Naive thymus-derived CD4-positive, alpha-beta T cell (primary cell): ENCODE measurements at places on chromosomes 2 and 18.

DNA sequence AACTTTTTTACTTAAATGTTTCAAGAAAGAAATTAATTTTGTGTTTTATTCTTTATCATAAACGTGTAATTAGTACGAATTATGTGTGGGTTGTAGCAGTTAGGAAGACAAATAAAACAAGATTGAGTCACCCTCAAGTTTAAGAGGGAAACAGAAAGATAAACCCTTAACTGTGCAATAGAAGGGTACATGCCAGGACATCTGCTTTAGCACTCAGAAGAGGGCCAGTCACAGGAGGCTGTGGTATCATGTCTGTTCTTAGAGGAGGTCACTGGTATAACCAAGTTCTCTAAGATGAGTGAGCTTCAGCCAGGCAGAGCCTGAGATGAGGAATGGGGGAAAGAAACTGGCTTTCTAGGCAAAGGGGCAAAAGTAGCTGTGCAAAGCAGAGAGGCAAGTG is 42.4 kb upstream of the GRHL1 start:
- no peak for DNase-seq

DNA sequence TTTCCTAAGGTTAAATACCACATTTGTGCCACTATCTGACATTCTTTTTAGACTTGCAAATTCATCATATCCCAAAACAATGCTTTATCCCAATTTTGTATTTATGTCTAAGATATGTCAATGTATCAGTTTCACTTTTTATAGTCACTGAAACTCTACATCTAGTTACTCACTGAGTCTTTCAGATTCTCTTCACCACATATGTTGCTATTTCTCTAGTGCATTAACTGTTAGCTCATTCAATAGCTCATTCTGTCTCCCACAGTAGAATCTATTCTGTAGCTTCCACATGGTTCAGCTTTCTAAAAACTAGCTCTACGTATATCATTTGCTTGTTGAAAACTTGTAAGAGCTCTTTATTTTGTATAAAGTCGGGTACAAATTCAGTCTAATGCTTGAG is 1420.6 kb upstream of the NXPH2 start:
- no peak for DNase-seq

DNA sequence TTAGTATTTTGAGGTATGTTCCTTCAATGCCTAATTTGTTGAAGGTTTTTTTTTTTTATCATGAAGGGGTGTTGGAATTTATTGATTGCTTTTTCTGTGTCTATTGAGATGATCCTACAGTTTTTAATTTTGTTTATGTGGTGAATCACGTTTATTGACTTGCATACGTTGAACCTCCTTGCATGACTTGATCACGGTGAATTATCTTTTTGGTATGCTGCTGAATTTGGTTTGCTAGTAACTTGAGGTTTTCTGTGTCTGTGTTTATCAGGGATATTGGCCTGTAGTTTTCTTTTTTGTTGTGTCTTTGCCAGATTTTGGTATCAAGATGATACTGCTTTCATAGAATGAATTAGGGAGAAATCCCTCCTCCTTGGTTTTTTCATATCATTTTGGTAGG is 23.9 kb downstream of the CLIP4 start:
- no peak for DNase-seq

DNA sequence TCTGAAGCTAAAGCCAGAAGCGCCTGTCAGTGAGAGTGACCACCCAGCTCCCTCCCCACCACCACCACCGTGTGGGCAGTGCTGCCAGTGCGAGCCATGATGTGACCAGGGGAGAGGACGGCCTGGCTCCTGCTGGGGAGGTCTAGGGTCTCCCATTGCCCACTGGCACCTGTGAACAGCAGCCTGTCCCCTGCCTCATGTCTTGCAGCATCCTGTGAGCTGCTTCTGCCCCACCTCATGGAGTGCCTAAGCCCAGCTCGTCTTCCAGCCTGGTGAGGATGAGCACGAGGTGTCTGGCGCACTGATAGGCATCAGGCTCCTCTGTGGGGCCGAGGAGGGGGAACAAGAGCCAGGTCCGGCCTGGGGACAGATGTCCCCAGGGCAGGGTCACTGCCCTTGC is 61.4 kb downstream of the FAM168B start:
- no peak for DNase-seq

DNA sequence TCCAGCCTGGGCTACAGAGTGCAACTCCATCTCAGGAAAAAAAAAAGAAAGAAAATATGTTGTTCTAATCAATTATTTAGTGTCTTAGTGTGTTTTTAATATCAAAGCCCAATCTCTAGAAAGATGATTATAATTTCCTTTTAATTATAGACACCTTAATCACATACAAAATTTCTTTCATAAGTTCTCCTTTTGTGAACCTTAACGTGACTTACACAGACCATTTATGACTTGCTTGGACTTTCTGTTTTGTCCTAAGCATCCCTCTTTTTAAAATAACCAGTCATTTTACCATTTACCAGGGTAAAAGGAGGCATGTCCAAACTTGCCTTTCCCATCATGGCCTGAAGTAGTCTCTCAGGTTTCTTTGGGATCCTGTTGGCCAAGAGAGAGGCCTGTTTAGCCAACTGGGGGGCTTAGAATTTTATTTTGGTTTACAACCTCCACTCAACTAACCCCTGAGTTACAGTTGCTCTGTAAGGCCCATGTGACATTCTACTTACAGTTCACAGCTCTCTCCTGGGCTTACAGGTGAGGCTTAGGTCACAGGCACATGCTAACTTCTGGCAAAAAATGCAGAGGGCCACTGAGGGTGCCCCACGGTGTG is 23.9 kb upstream of the GPR155 start:
- no peak for DNase-seq

DNA sequence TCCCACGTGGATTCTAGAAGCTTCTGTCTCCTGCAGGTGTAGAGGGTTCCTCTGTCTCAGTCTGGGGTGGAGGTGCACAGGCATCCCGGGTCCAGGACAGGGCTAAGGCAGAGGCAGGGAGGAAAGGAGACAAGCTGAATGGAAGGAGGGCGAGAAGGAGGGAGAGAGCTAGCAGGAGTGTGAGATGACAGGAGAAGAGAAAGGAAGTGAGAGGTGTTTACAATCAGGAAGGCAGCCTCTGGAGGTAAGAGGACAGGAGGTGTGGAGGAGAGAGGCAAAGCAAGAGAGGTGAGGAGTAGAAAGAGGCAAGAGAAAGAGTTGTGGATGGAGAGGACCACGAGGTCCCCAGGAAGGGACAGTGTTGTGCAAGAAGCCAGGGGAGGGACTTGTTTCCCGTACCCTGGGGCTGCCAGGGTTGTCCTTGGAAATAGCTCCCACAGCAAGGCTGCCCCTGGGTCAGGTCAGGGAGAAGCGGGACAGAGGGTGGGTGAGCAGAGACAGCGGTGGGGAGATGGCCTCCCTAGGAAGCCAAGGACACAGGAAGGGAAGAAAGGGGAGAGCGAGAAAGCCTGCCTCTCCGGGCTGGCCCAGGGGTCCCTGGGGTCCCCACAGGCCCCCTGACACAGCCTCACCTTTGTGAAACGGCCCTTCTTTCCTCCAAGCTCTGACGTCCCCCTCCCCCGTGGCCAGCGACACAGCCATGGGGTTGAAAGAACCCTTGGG is 136.9 kb downstream of the CYP26B1 start:
- DNase-seq: no peak

- DNase-seq: no peak
These were observed 185.8 kb downstream of the NDUFA10 start for GRCh38 chr2:239839306-239839705.

- no peak for DNase-seq
These were observed 205.6 kb downstream of the FAM210A start for GRCh38 chr18:13520741-13521140.

GRCh38 chr2:68909793-68910674 is 38.8 kb upstream of the BMP10 start:
- DNase-seq: peak; percentile 64

GRCh38 chr2:175619179-175620045 is 382.7 kb downstream of the LNPK start:
- no peak for DNase-seq

- DNase-seq: no peak
These were observed 66.9 kb downstream of the LTBP1 start for GRCh38 chr2:33013684-33014110.

DNA sequence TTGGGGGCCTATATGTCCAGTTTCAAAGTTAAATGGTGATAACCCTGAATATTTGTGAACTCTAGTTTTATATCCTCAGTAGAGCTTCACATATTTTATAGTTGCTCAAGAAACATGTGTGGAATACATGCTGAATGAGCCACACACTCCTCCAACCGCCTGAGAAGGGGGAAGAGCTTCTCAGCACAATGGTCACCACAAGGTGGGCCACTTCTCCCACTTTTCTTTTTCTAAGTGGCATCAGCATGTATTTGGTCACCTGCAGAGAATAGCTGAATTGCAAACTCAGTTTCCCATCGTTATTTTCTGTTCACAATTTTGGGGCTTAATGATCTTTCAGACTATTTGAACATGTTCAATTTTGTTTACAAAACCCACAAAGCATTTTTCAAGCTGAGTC is 340.5 kb downstream of the PARD3B start:
- DNase-seq: no peak

- DNase-seq: no peak
These were observed 32.6 kb downstream of the PPP1R1C start for GRCh38 chr2:182018218-182018617.

GRCh38 chr18:70232261-70232660 is 26.8 kb upstream of the RTTN start:
- DNase-seq: no peak

DNA sequence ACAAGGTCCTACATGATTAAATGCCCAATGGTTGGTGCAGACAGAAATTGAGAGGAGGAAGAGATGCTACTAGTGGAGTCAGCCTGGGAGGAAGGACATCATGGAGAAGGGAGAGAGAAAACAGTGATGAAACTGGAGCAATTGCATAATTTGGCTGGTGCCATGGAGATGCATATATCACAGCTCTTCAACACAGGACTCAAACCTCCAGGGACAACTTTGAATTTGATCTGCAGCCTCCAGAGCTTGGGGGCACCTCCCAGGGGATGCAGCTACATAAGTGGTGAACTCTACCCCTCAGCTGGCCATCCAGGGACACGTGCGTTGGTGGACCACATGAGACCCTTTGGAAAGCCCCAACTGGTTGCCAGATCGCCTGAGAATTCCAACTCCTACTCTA is 80.4 kb downstream of the CTAGE1 start:
- DNase-seq: no peak

DNA sequence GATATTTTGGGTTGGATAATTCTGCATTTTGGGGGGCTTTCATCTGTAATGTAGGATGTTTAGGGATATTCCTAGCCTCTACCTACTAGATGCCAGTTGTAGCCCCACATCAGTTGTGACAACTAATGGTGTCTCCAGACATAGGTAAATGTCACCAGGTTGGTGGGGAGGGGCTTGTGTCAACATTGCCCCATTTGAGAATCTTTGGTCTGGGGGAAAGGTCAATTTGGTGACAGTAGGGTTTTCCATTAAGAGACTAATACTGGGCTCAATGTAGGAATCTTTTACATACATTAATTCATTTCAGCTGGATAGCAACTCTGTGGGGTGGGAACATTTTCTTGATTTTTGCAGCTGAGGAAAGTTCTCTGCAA is 6.6 kb upstream of the AFTPH start:
- DNase-seq: no peak

DNA sequence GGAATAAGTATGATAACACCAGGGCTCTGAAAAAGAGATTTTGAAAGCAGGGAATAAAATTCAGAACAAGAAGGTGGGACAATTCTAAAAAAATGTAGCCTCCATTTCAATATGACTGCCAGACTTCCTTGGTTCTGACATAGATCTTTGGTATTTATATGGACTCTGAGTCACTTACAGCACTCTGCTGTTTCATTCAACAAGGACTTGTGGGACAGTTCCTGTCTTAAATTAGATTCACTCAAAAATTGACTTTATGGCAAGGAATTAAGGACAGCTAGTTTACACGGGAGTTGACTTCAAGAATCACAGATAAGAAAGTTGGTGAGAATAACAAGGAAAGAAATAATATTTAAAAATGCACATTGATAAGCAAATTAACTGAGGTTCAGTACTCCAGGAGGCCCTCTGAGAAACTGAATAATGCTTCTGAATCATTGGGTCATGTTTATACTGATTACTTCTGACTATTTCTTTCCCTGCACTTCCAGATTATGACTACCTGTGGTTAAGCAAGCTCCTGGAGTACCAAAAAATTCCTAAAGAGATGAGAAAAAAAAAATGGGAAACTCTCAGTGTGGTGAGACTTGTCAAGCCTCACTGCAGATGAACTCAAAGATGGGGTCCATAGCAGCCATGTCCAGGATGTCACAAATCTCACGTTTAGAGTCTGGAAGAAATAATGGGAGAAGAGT is 828.3 kb upstream of the PIK3C3 start:
- no peak for DNase-seq

GRCh38 chr2:151027151-151027550 is 234.5 kb downstream of the RBM43 start:
- DNase-seq: no peak

DNA sequence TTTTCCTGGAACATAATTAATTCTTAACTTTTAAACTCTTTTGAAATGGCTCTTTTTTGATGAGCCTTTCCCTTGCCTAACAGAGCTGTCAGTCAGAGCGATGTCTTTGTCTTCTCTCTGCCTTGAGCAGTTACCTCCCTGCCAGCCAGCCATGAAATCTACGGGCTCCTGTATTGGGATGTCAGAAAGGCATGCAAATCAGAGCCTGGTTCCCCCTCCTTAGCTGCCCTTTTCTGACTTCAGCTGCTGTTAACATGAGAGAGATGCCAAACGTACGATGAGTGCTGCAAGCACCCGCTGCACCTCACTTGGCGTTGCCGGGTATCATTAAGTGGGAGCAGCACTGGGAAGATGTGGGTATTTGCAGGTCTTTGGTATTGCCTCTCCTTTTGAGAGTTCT is 131.4 kb upstream of the BOD1L2 start:
- no peak for DNase-seq

GRCh38 chr2:161990741-161991140 is 83.3 kb downstream of the DPP4 start:
- no peak for DNase-seq

GRCh38 chr2:190835303-190835930 is 45.2 kb upstream of the GLS start:
- no peak for DNase-seq

- peak; percentile 43 for DNase-seq
These were observed 797 bp upstream of the GRHL1 start for GRCh38 chr2:9950521-9951271.

DNA sequence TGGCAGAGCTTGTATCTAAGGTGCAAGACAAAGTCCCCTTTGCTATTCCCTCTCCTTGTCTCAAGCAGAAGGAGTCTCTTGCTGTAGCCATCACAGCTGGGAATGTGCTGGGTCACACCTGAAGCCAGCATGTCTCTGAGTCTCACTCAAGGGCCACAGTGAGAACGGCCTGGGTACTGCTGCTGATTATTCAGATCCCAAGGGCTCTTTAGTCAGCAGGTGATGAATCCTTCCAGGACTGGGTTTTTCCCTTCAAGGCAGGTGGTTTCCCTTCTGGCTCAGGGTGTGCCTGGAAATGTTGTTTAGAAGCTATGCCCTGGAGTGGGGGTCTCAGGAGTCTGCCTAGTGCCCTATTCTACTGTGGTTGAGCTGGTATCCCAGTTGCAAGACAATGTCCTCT is 356.3 kb downstream of the PARD3B start:
- no peak for DNase-seq

DNA sequence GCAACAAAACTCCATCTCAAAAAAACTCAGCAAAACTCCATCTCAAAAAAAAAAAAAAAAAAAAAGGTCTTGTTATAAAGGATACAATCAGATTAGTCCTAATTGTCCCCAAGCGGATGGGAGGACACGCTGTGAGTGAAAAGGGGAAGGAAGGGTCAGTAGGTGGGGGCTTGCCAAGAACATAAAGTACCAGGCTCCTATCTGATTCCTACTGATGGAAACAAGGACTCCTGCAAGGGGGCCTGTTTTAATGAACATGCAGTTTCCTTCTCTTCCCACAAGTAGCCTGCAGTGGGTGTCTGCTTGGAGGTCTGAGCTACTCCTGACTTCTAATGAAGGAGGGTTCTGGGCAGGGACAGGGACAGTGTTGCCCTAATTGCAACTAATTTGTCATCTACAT is 7.9 kb downstream of the SCG2 start:
- DNase-seq: no peak
